ENCODE measurements at places on chromosomes 2 and 18.

- DNase-seq = peak; percentile 59
Measured at GRCh38 chr2:36965751-36966369, 476 bp downstream of the STRN start.

GRCh38 chr2:33395655-33396249, 80.7 kb upstream of the RASGRP3 start:
- DNase-seq = no peak

GRCh38 chr2:85578243-85579180, 1.1 kb downstream of the VAMP8 start:
- DNase-seq = no peak

DNA sequence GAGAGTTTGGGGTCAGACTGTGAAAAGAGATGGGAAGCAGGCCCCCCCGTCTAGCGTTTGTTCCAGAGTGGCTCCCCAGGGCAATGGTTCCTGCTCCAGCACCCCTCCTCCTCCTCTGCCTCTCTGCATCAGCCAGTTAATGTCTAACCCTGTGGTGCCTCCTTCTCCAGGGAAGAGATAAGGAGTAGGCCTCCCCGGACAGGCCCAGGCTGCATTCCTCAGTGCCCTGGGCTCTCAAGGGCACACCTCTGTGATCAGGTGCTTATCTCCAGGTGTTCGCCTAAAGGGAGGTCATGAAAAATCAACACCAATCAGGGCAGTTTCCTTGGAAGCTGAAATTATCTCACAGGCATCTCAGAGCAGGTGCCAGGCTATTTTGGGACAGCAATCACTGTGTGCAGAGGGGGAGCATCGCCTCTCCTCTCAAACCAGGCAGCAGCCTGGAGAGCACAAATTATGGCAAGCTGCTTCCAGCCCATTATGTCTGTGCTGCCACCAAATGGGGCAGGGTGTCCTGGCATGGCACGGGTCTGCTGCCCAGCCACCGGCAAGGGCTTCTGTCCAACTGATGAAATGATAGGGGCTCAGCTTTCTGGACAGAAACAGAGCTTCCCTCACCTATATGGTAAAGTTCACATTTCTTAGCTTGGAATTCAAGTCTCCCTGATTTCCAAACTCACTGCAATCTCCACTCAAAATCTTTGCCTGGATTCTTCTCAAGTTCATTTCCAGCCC, 255.8 kb upstream of the SLC14A2 start:
- no peak for DNase-seq

GRCh38 chr18:42184685-42185477, 229.8 kb downstream of the PIK3C3 start:
- no peak for DNase-seq

- DNase-seq = no peak
Measured at GRCh38 chr18:4016391-4017049, 438.6 kb downstream of the DLGAP1 start.

DNA sequence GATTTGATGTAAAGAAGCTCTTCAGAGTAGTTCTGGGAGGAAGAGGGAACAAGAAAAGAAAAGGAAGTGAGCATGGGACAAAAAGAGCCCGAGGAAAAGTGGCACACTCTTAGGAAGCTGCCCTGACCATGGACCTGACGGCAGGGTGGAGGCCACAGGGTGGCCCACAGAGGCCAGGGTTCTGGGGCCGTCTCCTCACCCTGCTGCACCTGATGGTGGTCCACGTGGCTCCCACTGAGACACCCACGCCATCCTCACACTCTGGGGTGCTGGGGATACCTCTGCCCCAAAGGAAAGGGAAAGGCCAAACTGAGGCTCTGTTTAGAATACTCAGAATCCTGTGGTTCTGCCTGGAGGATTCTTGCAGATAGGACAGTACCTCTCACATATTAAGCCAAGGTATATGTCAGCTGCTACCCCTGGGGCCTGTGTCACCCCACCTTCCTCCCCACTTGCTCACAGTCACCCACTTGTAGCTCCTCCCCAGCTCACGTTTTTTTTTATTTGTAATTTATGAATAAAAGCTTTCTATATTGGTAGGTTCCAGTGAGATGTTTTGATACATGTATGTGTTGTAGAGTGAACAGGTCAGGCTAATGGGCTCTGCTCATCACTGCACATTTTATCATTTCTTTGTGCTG, 171.1 kb downstream of the LDLRAD4 start:
- no peak for DNase-seq

- no peak for DNase-seq
Measured at GRCh38 chr2:47019961-47020681, 104.5 kb upstream of the MCFD2 start.

DNA sequence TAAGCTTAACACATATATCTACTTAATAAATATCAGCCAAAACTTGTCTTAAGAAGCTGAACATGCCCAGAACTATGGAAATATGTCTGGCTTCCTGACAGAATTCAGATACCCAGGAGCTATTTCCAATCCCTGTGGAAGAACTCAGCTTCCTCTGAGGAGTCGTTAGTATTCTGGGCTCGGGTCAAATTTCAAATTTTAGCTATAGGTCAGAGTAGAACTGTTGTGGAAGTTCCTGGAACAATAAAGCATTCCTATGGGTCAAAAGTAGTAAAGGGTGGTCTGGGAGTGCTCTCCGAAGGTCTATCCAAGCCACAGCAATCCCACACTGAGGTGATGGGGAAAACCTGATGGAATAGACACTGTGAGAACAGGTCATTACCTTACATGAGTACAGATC, 342.7 kb upstream of the CHST9 start:
- DNase-seq = no peak

DNA sequence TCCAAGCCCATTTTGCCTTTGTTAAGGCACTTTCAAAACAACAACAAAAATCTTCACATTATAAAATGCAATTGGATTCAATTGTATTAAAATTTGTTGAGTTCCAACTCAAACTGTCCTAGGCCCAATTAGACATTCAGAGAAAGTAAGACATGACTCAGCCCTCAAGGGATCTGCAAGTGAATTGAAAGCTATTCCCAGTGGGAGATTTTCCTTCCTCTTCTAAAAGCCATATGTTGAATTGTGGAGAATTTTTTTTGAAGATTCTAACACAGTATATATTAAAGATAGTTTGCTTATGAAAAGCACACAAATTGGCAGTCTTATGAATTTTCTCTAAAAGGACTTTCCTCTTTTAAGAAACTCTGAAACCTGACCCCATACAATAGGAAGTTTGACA, 268.0 kb upstream of the PARD3B start:
- DNase-seq = no peak

GRCh38 chr2:100222844-100223243, 80.5 kb upstream of the AFF3 start:
- DNase-seq = no peak

- DNase-seq = no peak
Measured at GRCh38 chr2:235358981-235359471, 134.8 kb upstream of the AGAP1 start.

DNA sequence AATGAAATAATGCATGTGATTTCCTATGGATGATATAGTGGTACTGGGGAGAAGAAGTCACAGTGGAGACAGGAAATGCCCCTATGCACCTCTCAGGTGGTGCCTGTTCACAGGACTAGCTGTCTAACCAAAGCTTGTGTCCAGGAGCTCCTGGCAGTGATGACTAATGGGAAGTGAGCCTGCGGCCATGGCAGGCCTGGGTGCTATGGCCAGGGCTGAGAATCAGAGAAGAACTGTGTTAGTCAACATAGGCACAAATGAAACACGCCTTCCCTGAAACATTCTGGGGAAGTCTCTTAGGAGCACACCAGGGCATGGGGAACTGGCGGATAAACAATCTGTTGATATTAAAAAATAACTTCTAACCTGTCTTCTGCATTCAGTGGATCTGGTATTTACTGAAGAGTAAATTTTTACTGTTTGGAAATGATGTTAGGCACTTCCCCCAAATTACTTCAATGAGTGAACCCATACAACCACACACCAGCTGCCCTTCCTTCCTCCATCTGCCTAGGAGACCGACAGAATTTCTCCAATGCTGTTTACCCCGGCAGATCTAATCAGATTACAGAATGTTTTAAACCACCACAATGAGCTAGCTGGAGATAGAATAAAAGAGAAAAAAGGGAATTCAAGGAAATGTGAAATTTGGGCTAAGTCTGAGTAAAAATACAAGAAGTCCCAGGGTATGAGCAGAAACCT, 67.4 kb downstream of the MEP1B start:
- no peak for DNase-seq

GRCh38 chr2:51410331-51410730, 378.4 kb upstream of the NRXN1 start:
- DNase-seq = no peak
